Activated naive CD4-positive, alpha-beta T cell treated with anti-CD3 and anti-CD28 coated beads, Interleukin-2, amount 50 U/mL, for 16 hours (primary cell): ENCODE measurements at places on chromosomes 12 and 14.

GRCh38 chr14:53109105-53110041 is 43.8 kb downstream of the DDHD1 start:
- DNase-seq: peak; percentile 62

GRCh38 chr14:51547260-51547659 is 104.5 kb upstream of the FRMD6 start:
- DNase-seq: no peak

- DNase-seq: no peak
Observed at GRCh38 chr12:27060740-27061139, 21.6 kb downstream of the C12orf71 start.

- no peak for DNase-seq
Observed at GRCh38 chr14:54094765-54095164, 138.1 kb upstream of the BMP4 start.

DNA sequence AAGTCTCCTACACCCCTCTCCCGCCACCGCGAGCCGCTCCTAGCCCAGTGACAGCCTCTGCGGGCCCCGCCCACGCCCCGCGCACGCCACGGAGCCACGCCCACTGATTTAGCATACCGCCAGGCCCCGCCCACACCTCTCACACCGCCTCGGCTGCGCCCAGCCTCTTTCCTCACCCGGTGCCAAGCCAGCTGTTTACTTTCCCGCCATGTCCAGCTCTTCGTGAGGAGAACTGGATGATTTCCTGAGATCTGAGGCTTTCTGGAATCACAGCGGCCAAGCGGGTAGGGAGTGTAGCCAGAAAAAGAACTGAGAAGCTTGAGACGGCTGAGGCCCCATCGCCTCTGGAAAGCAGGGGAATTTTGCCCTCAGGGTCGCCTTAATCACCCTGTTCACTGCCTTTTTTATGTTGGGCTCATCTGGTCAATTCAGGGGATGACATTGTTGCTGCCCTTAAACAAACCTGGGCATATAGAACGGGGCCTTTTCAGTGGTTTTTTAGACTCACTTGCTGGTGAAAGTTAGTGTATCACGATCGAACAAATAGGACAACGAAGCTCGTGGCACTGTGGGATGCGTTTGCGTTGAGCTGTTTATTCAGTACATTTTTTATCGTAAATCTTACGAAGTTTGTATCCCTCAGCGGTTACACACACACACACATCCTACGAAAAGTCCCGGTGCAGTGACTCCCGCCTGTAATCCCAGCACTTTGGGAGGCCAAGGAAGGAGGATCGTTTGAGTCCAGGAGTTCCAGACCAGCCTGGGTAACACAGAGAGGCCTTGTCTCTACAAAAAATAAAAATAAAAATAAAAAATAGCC is at the start of gene RNF212B:
RNF212B (plus strand) TSS at position 165 of the 823 bp plus-strand sequence. CDS start 2,410 bp downstream, outside the sequence.
- peak; percentile 90 for DNase-seq

DNA sequence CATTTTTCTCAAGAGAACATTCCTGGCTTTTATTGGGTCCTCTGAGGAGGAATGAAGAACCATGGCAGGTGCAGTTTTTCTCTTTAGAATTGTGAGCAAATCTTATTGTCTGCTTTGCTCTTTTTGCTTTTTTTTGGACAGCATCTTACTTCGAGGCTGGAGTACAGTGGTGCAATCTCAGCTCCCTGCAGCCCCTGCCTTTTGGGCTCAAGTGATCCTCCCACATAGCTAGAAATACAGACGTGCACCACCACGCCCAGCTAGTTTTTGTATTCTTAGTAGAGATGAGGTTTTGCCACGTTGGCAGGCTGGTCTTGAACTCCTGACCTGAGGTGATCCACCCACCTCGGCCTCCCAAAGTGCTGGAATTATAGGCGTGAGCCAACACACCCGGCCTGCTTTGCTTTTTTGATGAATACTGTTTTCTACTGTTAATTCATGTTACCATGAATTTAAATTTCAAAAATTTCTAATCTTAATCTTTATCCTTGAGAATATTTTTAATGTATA is 71.5 kb downstream of the POLR3B start:
- no peak for DNase-seq

DNA sequence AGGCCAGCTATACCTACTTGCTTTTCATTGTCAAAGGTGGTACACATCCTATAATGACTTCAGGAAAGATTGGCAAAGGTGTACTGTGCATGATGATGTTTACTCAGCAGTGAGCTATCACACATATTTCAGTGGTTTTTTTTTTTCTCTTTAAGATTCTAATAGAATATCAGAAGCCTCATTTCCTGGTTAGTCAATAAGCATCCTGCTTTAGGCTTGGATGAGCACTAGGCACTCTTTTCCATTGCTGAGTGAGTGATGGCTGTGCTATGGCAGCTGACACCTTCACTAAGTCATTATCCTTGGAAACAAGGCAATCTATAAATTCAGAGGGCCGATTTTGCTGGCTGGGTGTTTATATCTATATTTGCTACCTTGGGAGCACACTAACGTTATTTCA is 161.1 kb upstream of the RASSF8 start:
- DNase-seq: no peak

DNA sequence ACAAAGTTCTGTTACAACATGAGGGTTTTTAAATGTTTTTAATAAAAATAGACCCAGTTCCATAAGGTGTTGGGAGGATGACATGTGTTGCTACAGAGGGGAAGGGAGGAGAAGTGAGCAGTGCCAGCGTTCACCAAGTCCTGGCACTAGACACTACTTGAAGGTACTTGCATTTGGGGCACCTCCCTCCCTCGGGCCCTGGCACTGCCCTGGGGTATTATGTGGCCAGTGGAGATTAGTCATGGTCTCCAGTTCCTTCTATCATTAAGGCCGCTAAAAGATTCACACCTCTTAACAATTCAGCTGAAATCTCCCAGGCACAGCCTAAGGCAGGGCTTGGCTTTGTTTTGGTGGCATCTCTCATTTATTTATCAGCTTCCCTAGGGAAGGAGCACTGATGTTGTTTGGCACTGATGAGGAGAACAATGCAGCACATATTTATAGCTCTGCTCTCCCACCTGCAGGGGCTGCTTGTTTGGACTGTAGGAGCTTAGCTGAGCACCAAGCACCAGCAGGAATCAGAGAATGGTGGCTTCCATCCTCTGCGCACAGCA is 155.5 kb upstream of the NTF3 start:
- DNase-seq: no peak

DNA sequence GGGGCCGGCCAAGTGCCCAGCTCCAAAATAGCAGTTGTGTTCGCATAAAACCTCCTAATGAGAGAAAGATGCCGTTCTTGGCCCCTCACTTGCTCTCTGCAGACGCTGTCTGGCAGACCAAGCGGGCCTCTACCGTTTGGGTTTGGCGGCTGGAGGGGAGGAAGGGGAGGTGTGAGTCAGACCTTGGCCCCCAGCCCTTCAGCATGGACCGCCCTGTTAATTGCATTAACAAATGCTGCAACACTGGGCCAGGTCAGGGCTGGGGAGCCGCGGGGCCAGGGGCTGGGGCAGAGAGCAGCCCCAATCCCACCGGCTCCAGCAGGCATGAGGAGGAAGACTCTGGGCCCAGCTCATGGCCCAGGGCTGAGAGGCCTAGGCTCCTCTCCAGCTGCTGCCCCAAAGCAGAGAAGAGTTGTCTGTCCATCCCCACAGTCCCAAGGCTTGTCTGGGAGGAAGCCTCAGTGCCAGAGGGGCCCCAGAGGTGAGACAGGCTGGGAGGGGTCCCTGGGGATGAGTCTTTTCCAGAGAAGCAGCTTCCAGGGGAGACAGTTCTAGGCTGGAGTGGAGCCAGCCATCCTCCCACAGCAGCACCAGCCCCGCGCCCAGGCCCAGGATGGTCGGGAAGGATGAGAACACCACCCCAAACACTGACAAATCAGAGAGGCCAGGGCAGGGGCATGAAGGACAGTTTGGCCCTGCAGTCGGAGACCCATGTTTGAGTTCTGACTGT is 16.9 kb downstream of the LTBP2 start:
- DNase-seq: no peak
